Epithelial cell of alveolus of lung (primary cell): ENCODE measurements at places on chromosomes 4 and X. TPM values are rescaled to one million over a fixed set of nuclear protein-coding genes. Genes with fewer than 3 reads are reported as not detected.

Gene MAGEB17
- 0.08 TPM in 1 of 2 replicates, not detected in the other for total RNA-seq

Gene RGN
- total RNA-seq, result 2.0 and 2.1 TPM in 2 replicates

Gene SNX12
- 42.6 and 68.8 TPM in 2 replicates for total RNA-seq

Gene C4orf17
- total RNA-seq, result not detected in 2 replicates

Gene CLGN
- total RNA-seq, result 3.0 and 7.1 TPM in 2 replicates

Gene MRFAP1
- 225 and 267 TPM in 2 replicates for total RNA-seq

Gene GYG2
- total RNA-seq, result 5.7 and 11.3 TPM in 2 replicates

Gene TEX11
- not detected in 2 replicates for total RNA-seq

Gene GUCY1A1
- total RNA-seq, result 0.39 and 4.2 TPM in 2 replicates

Gene RBM46
- 0.08 and 0.39 TPM in 2 replicates for total RNA-seq

Gene TMEM47
- total RNA-seq, result 28.3 and 37.8 TPM in 2 replicates

Gene GATA1
- total RNA-seq, result not detected in 2 replicates
